ENCODE measurements at places on chromosomes 4 and X.

DNA sequence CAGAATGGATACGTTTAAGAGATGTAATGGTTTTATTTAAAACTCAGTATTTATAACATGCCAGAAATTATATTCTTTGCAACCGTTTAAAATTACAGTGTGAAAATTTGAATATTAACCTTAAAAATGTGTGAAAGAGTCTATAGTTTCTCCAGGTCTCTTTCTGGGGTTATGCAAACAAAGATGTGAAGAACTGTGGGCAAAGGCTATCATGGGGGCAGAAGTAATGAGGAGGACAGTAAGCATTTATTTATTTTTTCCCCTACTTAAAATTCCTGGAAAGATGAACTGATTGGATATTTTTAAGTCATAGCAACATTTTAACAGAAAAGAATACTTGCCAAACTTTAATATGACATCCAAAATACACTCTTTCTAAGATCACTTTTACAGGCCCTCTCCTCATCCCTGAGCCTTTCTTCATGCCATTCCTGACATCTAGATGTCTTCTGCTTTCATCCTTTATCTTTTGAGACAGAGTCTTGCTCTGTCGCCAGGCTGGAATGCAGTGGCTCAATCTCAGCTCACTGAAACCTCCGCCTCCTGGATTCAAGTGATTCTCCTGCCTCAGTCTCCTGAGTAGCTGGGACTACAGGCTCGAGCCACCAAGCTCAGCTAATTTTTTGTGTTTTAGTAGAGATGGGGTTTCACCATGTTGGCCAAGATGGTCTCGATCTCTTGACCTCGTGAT is 46.1 kb downstream of the TMEM131L start:
- no peak for DNase-seq

DNA sequence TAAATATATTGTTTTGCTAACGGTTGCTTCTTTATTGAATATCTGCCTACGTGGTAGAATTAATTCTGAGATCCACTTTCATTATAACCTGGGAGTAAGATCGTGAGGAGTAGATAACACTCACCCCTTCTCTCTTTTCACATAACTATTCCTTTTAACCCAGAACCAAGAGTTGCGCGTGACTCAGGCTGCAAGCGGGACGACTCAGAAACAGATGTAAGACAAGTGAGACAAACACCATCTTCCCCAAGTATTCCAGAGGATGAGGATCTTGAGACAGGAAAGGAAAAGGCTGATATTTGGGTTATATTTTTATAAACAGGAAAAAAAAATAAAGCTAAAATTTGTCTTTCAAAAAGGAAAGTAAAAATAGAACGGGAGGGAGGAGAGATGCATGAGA is 318.8 kb upstream of the NOCT start:
- no peak for DNase-seq

GRCh38 chr4:87843936-87844335 is 11.2 kb downstream of the MEPE start:
- no peak for DNase-seq

GRCh38 chr4:67700116-67700737 is 728 bp downstream of the UBA6 start:
- DNase-seq, result no peak

DNA sequence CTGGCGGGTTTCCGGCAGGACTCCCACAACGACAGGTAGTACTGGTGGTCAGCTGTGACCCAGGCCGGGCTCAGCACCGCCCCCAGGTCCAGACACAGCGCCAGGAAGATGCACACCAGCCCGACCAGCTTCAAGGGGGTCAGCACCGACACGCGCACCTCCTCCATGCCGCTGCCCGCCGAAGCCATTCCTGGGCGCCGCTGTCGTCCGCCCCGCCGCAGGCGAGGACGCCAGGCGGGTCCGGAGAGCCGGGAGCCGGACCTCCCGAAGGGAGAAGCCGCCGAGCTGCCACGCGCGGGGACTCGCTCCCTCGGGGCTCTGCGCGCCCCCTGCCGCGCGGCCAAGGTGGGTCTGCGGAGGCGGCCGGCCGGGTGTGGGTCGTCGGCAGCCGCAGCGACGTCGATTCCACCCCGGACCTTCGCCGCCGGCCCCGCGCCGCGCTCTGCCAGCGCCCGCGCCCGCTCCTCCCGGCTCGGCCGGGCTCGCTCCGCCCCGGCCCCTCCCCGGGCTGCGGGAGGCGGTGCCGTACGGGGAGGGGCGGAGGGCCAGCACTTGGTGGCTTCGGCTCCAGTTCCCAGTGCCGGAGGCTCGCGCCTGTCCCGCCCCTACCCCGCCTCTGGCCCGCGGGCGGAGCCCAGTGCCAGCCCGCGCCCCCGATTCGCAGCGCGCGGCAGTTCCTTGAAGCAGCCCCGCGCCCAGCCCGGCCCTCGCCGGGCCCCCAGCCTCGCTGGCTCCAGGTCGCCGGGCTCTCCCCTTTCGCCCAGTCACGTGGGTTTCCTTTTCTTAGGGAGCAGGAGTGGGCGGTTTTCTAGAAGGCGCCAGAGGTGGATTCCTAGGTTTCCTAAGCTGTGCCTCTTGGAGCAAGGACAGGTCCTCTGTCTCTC is at the start of gene TMEM47:
TSS of gene TMEM47 (minus strand) at position 444 of the 884 bp plus-strand sequence. CDS start at position 188, 256 bp downstream.
- peak; percentile 89 for DNase-seq

GRCh38 chr4:78292856-78293255 is 235.7 kb downstream of the FRAS1 start:
- no peak for DNase-seq

DNA sequence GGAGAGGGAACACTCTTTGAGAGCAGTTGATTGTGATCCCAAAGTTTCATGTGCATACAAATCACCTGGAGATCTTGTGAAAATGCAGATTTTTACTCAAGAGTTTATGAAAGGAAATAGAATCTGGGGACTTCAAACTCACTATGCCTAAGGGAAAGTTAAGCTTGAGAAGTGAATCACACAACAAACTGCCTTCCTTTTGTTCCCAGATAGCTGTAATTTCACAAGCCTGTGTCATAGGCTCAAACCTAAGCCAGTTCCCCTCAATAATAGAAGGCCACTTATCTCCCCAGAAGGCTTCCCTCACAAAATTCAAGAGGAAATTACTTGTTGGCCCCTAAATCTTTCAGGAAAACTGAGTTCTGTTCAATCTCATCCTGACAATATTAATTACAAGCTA is 132.8 kb upstream of the MAGEB16 start:
- DNase-seq, result no peak

- no peak for DNase-seq
Measured at GRCh38 chrX:120022763-120023162, 54.7 kb downstream of the RHOXF2B start.

GRCh38 chr4:29861307-29861706 is 858.9 kb upstream of the PCDH7 start:
- no peak for DNase-seq

GRCh38 chrX:12814420-12814819 is 23.2 kb downstream of the PRPS2 start:
- DNase-seq, result no peak

GRCh38 chr4:128061566-128062536 is 739 bp downstream of the LARP1B start:
- peak; percentile 77 for DNase-seq

GRCh38 chr4:72376901-72377300 is 192.1 kb downstream of the ADAMTS3 start:
- DNase-seq, result no peak

DNA sequence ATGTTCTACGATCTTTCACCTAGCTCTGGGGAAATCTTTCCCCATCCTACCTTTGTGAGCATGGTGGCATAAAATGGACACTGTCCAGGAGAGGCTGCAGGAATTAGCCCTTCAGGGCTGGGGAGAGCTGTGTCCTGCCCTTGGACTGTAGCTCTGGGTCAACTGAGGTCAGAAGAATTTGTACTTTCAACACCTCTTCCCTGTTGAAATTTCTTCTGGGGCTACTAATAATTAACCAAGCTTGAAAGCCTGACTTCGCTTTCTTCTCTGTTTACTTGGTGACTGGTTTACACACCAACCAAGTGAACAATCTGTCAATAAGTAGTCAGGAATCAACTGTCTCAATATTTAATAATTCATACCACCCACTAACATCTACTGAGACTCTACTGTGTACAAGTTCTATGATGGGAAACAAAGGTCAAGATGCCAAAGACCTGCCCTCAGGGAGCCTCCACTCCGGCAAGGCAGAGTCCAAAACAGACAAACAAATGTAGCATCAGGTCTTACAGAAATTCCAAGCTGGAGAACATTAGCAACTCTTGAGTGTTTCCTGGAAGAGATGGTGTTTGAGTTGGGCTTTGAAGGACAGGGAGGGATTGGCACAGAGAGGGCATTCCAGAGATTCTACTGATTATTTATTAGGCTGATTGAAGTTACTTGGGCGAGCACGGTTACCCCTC is 113.1 kb downstream of the ENPP6 start:
- DNase-seq, result no peak

- no peak for DNase-seq
Measured at GRCh38 chr4:56323327-56323726, 64.0 kb downstream of the AASDH start.

DNA sequence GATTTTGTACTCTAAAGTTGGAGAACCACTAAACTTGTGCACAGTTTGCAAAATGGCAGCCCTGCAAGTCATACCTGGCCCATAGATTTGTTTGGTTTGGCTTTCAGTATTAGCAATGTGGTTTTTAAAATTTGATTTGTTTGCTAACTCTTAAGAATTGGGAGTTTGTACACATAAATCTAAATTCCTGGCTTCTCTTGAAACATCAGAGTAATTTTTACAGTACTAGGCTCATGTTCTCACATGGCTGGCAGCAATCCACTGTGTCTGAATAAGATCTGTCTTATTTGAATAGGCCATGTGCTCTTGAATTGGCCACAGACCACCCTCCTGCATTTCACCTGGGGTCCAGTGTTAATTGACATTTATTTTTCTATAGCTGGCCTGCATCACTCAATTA is 21.3 kb downstream of the DIAPH2 start:
- no peak for DNase-seq

DNA sequence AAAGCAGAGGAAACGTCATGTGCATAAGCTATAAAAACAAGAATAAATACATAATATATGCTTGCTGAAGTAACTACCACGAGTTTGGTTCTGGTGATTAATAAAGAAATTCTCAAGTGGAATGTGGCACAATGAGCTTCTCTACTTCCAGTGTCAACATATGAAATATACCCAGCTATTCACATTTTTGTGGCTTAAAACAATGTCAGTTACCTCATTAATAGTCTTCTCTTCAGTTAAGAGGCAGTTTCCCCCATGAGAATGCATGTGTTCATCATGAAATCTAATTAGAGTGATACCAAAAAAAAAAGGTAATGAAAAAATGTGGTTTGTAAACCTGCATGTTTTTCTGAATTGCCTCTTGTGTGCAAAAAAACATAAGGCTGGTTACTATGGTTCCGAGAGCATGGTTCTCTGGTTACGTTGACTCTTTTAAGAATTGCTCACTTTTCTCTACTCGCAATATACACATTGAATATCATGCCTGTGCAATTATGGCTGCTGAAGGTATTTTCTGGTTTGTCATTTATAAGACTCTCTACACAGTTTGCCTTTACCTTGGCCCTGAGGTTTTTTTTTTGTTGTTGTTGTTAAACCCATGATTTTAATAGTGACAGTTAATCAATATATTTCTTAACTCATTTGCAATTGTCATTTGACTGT is 108.2 kb downstream of the PCDH7 start:
- no peak for DNase-seq

GRCh38 chr4:155543126-155543765 is 123.4 kb upstream of the GUCY1A1 start:
- DNase-seq, result no peak

DNA sequence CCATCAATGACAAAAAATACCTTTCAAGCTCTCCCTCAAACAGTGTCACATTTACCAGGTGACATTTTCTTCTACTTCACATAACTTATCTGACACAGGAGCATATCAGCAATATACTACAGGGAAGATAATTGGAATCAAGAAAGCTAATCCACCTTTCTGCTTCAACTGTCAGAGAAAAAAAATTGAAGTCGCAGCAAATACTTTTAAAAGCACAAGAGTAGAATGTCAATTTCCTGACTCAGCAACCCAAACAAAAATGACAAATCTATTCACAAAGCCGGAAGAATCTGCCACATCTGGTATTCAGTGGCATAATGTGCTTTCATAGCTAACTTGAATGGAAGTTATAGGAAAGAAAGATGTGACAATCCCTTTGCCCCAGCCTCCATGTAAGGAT is 36.7 kb downstream of the AGA start:
- DNase-seq, result no peak

DNA sequence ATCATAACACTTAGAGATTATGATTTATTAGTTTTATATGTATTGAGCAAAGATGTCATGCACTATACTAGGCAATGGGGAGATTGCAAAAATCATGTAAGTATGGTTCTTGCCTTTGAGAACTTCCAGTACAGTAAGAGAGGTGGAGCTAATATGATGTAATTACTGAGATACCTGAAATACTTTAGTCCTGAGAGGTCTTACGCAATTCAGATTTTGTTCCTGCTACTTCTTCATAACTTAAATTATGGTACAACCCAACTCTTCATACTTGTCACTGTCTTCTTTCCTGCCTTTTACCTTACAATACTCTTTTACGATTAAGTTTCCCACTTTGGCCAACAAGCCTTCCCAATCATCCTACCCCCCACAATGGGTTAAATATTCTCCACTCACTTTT is 564.2 kb upstream of the PITX2 start:
- DNase-seq, result no peak

DNA sequence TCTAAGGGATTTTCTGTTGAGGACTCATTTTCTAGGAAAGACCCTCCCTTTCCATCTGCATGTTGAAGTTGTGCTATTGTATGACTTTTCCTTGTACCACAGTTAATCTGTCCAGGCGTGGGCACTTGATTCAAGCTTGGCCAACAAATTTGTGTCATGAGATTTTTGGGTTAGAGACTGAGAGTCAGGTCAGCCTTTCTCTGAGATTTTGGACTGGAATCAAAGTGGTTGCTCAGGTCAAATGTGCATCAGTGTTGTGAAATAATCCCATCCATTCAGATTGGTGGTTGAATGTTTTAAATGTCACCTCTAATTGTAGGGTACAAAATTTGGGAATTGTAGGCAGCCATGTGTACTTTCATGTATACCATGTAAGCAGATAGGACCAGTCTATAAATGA is 545.2 kb upstream of the IGFBP7 start:
- DNase-seq, result no peak

DNA sequence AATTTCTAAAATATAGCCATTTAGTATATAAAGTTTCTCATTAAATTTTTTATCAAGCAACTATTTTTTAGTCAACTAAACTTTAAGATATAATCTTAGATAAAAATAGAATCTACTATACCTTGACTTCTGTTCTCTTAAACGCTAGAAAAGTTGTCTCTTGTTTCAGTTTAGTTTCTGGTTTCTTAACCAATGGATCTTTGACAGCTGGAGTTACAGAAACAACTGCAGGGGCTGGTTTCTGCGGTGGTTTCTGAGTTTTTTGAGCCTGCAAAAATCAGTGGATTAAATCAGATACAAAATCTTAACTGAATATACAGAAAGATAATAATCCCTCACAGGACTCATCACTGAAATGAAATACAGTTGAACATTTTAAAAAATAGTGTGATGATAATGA is 21.9 kb downstream of the INTS12 start:
- DNase-seq, result no peak

DNA sequence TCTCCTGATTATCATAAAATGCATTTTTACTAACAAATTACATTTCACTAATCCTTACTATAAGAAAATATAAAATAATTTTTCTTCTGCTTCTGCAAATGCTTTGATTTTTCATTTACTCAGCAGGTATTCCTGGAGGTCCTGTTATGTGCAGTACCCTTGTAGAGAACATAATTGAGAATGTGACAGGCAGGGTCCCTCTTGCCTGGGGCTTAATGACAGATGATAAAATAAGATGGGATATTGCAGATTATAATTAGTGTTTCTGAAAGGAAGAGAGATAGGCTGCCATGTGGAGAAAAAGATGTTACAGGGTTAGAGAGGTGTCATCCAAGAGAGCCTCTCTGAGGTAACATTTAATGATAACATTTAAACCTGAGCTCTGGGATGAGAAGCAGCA is 128.9 kb downstream of the MAD2L1 start:
- no peak for DNase-seq

Measured in type B pancreatic cell (in vitro differentiated cells).